ENCODE measurements at places on chromosomes 2 and 18. TPM values are rescaled to one million over a fixed set of nuclear protein-coding genes. Genes with fewer than 3 reads are reported as not detected.

CHRNA1 gene
- 0.09 TPM for total RNA-seq

TWIST2 gene
- total RNA-seq = 1.6 TPM

LOXHD1 gene
- not detected for total RNA-seq

SKOR2 gene
- total RNA-seq = not detected
